ENCODE measurements at places on chromosomes 6 and 20.

DNA sequence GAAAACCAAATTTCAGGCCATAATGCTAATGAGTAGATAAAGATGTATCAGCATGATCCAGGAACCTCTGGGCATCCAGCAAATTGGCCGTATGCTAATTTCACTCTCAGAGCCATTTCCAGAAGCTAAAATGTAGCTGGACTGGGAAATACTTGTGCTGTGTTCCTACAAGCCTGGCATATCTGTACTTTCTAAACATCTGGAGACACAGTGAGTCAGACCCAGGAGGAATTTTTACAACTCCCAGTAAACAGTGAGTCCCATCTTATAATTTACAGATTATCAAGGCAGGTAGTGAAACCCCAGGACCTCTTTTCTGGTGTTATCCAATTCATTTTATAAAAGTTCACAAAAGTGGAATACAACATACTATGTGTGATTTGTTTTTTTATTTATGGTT is 683.0 kb upstream of the ADGRB3 start:
- no peak for DNase-seq

- no peak for DNase-seq
Measured at GRCh38 chr20:60512443-60512842, 554.2 kb downstream of the CDH26 start.

DNA sequence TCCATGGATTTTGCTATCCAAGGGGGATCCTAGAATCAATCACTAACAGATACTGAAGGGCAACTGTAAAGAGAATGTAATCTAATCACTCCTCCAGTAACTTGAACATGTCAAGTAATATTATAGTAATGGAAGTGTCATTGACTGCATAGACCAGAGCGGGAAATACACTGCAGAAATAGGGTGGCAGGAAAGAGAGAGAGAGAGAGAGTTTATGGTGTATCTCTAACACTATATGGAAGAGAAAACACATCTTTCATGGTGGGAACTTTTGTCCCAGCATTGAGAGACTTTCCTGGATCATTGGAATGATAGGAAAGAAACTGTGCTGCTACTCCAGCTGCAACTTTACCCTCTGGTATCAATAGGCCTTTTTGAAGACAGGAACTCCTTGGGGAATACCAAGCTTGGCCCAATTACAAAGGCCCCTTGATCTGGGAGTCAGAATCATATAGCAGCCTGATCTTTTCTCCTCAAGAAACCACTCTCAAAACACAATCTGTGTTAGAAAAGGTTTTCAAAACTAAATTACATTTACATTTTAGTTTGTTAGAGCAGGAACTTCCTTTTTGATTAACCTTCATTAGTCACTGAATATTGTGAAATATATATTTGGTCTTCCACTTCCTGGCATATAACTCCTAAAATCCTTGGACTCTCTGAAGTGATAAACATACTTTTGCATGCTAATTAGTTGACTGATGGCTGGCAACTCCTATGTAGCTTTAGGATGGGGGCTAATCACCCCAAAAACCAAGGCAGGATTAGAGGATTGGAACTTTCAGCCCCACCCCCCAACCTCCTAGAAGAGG is 29.5 kb upstream of the RNGTT start:
- no peak for DNase-seq

- DNase-seq = no peak
Measured at GRCh38 chr20:2002365-2002764, 8.5 kb upstream of the PDYN start.

- DNase-seq = no peak
Measured at GRCh38 chr6:136793363-136793762, 1.1 kb upstream of the MAP3K5 start.

DNA sequence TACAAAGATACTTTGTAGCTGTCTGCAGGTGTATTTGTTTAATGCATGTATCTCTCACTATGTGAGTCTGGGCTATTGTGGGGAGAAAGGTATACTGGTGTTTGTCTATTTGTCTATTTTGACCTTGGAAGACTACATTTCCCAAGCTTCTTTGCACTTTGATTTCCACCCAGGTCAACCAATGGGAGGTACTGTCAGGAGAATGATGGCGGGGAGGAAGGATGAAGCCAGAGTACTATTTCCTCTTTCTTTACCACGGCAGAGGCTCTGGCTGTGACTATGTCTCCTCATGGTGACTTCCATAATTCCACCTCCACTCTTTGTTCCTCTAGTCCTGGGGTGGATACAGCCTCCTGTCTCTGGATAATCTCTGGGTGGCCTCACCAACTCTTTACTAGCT is 23.1 kb downstream of the LBP start:
- no peak for DNase-seq

DNA sequence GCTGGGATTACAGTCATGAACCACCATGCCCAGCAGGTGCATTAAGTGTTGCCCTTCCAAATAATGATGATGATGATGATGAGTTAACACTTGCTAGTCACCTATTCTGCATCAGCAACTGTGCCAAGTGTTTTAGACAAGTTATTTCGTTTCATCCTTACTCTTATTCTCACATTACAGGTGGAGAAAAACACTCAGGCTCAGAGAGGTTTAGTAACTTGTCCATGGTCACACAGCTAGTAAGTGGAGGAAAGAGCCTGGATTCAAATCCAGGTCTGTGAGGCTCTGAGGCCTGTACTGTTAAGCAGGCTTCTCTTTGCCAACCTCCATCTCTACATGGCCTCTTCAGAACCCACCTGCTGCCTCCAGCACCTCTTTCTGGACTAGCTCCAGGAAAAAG is 70.8 kb downstream of the MDGA1 start:
- DNase-seq = no peak

DNA sequence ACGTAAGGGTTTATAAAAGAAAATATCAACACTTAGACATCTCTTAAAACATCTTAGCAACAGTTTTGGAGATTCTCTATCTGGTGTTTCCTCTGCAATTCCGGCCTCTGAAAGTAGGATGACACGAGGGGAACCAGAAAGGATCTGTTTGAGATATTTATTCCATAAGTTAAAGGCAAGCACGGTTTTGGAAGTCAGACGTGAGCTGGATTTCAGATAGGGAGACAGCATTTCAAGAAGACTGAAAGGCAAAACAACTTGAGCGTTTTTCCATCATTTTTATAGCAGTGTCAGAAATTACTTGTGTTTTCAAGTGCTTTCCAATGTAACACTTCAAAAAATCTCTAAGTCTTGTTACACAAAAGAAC is 52.9 kb upstream of the BTN3A2 start:
- DNase-seq = no peak

- no peak for DNase-seq
Measured at GRCh38 chr6:7991536-7991935, 72.7 kb downstream of the BLOC1S5 start.

DNA sequence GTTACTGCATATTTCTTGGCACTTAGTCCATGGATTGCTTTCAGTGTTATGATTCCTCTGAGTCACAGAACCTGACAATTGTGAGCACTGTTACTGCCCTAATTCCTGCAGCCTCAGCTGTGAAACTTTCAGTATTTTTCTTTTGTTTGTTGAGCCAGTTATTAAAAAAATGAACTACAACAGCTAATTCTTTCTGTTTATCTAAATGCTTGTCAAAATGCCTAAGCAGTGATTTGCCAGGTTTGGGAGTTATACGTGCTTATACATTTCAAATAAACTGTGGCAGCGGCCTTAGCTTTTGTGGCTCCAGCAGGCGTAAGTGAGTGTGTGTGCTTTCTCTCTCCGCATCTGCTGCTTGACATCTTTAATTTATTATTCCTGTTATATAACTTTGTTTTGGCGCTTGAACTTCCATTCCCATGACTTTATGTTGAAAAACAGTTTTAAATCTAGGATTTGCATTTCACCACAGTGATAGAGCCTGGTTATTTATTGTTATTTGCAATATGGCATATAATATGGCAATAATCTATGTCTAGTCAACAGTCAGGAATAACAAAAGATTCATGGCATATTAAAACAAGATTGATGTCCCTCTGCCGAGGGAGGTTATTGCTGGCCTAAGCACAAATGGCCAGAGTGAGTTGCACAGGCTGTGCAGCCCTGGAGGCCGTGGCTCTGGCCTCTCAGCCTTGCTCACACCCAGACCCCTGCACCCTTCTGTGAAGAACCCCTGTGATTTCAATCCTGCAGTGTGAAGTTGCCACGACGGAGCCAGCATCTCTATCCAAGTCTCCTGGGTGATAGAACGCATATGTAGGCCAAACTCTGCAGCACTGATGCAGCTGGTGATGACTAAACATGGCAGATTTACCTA is 303.4 kb downstream of the THBS2 start:
- DNase-seq = no peak

DNA sequence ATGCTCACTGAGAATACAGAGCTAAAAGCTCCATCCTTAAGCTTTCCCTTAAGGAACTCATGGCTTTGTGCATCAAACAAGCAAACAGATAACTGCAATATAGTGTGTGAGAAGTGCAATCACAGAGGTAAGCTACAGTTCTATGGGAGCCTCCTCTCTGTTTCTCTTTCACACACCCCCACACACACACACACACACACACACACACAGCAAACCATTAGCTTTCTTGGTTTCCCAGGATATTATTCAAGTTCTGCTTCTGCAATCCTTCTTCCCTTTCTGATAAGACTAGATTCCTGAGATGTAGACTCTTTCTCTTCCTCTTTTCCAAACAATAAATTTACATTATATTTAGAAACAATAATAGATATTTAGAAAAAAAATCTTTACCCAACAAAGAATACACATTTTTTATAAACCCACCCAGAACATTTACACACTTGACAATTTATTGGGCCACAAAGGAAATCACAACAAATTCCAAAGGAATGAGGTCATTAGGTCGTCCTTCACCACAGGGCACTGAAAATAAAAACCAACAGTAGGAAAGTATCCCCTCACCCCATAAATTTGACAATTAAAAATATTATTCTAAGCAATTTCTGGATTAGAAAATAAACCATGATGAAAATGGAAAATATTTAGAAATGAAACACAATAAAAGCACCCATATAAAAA is 9.3 kb upstream of the GFOD1 start:
- DNase-seq = no peak

GRCh38 chr6:9233686-9234085 is 798.3 kb upstream of the SLC35B3 start:
- no peak for DNase-seq

- no peak for DNase-seq
Measured at GRCh38 chr6:14284969-14285590, 167.5 kb downstream of the CD83 start.

GRCh38 chr6:223763-224162 is 68.5 kb upstream of the DUSP22 start:
- DNase-seq = no peak

GRCh38 chr6:70253923-70254322 is 49.0 kb downstream of the COL9A1 start:
- no peak for DNase-seq

- no peak for DNase-seq
Measured at GRCh38 chr6:113425977-113426660, 431.0 kb upstream of the MARCKS start.

DNA sequence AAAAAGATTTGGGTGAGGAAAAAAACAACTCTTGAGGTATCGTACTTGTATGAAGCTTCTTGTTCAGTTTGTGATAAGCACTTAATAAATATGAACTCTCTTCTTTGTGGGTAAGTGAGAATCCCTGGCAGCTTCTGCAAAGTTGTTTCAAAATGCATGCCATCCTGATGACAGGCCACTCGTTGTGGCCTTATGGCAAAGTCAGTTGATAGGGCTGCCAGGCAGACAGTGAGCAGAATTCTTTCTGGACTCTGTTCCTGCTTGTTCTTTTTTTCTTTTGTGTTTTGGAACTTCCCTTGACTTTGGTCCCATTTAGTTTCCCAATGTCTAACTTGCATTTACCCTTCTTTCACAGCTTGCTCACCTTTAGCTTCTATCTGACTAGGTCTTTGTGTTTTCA is 983.5 kb upstream of the FLRT3 start:
- no peak for DNase-seq

DNA sequence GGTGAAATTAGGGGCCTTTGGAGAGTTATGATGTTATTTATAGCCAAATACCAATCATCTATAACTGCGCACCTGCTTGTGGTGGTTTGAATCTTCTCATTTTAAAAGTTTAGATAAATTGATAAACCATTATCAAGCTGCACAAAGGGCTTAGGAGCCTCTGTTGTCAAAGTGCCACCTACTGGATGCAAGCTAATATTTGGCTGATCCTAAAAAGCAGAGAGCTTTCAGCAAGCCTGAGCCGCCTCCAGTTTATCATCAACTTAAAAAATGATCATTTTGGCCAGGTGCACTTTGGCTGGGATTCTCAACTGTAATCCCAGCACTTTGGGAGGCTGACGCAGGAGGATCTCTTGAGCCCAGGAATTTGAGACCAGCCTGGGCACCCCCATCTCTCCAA is 58.5 kb upstream of the ATXN1 start:
- no peak for DNase-seq

DNA sequence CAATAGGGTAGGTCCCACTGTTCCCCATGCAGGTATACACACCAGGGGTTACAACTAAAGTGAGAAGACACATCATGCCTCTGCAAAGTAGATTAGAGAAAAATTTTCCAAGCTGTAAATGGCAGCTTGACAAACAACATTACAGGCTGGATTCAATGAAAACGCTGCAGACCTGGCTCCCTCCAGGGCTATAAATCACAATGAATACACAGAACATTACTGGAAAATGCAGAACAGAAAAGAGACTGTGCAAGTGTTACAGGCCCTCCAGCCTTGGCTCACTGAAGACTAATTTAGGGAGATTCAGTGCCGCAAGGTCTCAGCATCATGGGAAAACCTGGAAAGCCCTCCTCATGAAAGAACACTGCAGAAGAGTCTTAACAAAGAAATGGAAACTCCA is 207.8 kb downstream of the KHDC1L start:
- DNase-seq = no peak

DNA sequence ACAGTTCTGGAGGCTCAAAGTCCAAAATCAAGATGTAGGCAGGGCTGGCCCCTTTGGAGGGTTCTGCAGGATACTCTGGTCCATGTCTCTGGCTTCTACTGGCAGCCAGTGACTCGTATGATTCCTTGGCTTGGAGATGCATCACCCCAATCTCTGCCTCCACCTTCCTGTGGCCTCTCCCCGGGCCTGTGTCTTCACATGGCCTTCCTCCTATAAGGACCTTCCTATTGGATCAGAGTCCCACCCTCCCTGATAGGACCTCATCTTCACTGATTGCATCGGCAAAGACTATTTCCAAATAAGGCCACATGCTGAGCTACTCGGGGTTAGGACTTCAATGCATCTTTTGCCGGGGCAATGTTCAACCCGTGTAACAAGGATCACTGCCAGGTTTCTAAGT is 509.0 kb downstream of the CD83 start:
- DNase-seq = no peak

DNA sequence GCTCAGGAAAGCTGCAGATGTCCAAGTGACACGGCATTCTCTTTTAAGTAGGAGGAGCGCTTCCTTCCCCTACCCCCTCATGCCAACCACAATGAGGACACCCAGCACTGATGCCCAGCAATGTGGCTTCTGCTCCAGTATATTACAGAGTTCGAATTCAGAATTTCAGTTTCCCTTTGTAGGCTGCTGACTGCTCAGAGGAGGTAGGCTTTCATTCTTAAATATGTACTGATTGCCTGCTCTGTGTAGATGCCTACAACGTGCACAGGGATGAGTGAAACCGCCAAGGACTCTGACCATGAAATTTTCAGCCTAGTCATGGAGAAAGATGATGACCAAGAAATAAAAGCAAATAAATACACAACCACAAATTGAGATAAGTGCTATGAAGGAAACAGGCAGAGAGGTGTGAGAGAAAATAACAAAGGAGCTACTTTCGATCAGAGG is 50.9 kb upstream of the TNFAIP3 start:
- no peak for DNase-seq

Measured in activated CD8-positive, alpha-beta memory T cell treated with anti-CD3 and anti-CD28 coated beads for 48 hours (primary cell).